ENCODE measurements at places on chromosomes 1 and 21.

GRCh38 chr1:208601561-208601960, 357.4 kb upstream of the PLXNA2 start:
- DNase-seq: no peak

DNA sequence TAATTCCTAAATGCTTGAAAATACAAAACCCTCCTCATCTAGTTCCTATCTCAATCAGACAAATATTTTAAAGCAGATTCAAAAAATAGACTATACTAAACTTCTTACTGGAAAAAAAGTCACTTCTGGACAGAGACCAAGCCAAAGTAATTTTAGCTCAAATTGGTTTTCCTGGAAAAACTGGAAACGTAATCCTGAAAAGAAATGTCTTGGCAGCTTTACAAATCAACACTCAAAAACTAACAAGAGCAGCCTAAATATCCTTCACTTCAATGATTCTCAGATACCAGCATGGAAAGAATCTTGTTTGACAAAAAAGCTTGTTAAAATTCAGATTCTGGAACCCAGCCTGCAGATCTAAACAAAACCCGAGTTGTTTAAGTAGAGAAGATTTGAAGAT, 9.1 kb upstream of the GPR88 start:
- DNase-seq: no peak

DNA sequence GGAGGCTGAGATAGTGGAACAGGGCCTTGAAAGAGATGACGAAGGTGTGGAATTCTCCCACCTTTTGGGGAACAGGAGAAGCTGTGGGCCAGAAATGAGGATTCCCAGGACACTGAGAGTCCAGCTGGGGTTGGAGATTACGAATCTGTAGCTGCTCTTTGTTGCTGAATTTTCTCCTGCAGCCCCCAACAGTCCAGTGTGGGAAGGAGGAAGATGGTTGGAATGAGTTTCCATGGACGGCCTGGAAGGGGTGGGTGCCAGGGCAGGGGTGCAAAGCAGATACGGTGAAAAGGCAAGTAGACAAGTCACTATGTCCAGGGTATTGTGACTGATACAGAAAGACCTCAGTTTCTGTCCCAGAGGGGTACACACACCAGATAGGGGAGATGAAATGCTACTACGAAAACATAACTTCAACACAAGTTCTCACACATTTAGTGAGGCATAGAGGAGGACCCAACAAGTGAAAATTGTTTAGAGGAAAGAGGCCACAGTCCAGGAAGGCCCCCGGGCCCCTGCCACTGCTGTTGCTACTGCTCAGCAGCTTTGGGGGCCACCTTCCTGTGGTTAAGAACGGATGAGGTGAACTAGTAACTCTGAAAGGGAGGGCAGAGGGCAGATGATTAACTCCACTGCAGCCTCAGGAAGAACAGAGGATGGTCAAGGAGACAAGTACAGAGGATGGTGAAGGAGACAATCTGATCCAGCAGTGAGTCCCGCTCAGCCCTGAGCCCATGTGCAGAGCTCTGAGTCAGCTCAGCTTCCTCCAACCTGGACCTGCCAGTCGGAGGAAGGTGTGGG, 7.3 kb downstream of the CD244 start:
- DNase-seq: no peak

- DNase-seq: no peak
Measured at GRCh38 chr21:16211339-16212303, 481.8 kb downstream of the USP25 start.

GRCh38 chr1:66278260-66279021, 255.5 kb upstream of the SGIP1 start:
- no peak for DNase-seq

DNA sequence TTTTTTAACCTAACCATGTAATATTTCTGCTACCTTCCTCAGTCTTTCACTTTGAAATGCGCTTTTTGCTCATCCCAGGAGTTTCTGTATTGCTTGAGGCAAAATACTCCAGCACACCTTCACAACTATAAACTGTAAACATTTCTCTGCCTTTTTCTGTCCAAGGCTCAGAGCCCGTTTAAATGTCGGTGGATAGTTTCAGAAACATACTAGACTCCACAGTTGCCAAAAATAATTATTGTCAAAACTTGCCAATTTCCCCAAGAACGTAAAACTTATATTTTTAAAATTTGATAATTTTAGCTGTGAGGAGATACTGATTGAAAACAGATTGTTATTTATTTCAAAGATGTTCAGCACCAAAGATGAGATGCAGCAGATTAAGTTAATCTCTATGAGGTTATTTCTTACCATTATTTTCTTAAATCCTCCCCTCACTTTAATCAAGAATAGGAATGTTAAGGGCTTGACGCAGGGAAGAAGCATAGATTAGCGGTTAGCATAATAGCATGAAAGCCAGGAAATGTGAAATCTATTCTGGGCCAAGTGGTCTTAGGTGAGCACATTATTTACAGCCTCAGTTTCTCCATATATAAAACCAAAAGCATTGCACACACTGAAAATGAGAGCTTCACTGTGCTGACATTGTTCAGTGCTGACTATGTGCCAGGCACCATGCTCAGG, 91.5 kb upstream of the ESRRG start:
- no peak for DNase-seq

GRCh38 chr1:185208626-185209180, 51.7 kb downstream of the SWT1 start:
- DNase-seq: no peak

GRCh38 chr1:101142244-101142643, 94.6 kb upstream of the S1PR1 start:
- no peak for DNase-seq

DNA sequence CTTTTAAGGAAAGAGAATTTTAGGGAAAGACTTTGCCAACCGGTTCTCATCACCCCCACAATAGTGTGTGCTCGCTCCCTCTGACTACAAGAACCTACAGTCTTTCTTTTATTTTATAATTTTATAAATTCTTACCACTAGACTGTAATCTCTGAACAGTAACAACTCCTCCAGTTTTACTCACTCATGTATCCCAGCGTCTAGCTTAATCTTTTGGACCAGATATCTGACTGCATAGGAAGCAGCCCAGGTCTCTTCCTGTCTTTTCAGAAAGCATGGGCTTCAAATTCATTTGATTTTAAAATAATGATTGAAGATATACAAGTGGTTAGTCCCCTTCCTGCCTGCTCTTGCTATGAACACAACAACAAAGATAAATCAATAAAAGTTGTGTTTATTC, 19.0 kb upstream of the DUSP10 start:
- DNase-seq: no peak

DNA sequence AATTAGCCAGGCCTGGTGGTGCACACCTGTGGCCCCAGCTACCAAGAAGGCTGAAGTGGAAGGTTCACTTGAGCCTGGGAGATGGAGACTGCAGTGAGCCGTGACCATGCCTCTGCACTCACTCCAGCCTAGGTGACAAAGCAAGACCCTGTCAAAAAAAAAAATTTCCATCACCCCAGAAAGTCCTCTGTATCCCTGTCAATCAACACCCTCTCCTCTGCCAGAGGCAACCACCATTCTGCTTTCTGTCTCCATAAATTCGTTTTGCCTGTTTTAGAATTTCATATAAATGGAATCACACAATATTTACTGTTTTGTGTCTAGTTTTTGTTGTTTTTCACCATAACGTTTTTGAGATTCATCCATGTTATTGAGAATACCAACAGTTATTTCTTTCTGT, 141.6 kb upstream of the SLC45A1 start:
- DNase-seq: no peak

- DNase-seq: no peak
Measured at GRCh38 chr1:64182207-64182606, 21.2 kb upstream of the UBE2U start.

DNA sequence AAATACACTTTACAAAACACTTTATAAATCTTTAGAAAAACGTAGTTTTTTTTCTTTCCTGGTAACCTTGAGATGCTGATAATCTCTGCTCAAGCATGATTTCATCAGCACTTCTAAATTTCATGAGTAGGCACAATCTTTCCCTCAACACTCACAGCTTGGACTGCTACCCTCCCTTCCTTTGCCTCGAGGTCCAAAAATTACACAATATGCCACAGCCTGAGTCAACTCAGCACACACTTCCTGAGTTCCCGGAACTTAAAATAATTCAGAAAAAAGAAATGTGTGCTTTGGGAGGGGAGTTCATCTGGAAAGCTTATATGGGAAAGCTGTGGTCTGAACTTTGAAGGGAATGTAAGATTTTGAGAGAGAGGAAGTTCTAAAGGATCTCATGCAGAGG, 5.9 kb downstream of the CLCA2 start:
- peak; percentile 45 for DNase-seq

- DNase-seq: no peak
Measured at GRCh38 chr1:7610106-7610731, 160.9 kb upstream of the VAMP3 start.

- peak; percentile 94 for DNase-seq
Measured at GRCh38 chr1:37995751-37996345, 6.0 kb upstream of the SF3A3 start.

GRCh38 chr1:46148318-46148717, 15.9 kb upstream of the PIK3R3 start:
- DNase-seq: no peak

DNA sequence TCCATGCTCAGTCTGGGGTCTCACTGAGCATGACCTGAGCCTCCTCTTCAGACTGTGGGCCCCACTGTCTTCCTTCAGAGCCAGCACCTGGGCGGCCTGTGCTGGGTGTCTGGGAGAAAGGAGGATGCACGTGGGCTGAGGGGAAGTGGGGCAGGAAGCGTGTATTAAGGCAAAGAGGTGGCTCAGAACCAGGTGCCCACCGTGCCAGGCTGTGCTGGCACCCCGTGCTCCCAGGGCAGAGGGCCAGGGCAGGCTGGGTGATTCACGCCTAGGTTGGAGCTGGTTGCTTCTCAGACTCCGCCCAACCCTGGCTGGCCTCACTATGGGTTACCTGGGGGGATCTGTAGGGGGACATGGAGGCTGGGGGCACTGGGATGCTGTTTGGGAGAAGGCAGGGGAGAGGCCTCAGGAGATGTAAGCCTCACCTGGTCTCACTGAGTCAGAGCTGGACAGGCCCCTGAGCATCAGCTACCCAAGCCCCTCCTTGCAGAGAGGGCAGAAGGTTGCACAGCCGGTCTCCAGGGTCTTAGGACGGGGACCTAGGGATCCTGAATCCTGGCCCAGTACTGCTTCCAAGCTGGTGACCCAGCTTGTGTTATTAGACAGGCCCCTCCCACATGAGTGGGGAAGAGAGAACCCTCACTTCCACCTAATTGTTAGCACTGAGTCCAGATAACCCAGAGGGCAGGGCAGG, 18.6 kb upstream of the PADI1 start:
- no peak for DNase-seq

GRCh38 chr1:39091845-39092645, 65.9 kb downstream of the NDUFS5 start:
- peak; percentile 78 for DNase-seq

- no peak for DNase-seq
Measured at GRCh38 chr1:9573723-9574122, 15.0 kb upstream of the TMEM201 start.

DNA sequence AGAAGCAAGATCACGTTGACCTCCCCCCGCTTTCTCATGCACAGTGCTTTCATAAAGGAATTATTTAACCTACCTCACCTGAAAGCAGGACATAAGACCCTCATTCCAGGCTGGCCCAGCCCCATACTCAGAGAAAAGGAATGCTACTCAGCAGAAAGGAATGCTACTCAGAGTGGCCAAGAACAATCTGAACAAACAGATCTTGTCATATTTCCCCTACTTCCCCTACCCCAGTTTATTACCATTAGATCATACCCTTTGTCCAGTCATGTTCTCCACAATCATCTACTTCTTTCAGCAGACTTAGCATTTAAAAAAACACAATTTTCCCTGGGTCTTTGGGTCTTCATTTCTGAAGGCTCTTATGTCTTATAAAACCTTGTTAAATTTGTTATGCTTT, 89.8 kb downstream of the SLC16A1 start:
- no peak for DNase-seq

- no peak for DNase-seq
Measured at GRCh38 chr1:21295002-21295401, 4.7 kb upstream of the ECE1 start.

DNA sequence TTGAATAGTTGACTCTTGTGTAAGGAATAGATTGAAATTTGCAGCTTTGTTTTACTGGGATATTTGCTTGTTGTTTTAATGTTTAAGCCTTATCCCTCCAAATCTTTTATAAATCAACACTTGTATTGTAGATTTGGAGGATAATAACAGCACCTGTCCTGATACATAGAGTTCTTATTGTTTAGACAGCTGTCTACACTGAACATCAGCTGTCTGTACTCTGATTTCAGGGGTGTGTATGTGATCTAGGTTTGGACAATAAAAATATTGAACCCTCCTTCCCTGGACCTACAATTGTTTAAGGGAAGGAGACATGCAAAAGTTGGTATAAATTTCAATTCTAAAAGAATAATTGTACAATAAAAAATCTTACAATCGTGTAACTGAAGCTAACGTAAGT, 48.3 kb upstream of the DPH5 start:
- DNase-seq: no peak

GRCh38 chr1:184893695-184894094, 80.6 kb downstream of the NIBAN1 start:
- no peak for DNase-seq

DNA sequence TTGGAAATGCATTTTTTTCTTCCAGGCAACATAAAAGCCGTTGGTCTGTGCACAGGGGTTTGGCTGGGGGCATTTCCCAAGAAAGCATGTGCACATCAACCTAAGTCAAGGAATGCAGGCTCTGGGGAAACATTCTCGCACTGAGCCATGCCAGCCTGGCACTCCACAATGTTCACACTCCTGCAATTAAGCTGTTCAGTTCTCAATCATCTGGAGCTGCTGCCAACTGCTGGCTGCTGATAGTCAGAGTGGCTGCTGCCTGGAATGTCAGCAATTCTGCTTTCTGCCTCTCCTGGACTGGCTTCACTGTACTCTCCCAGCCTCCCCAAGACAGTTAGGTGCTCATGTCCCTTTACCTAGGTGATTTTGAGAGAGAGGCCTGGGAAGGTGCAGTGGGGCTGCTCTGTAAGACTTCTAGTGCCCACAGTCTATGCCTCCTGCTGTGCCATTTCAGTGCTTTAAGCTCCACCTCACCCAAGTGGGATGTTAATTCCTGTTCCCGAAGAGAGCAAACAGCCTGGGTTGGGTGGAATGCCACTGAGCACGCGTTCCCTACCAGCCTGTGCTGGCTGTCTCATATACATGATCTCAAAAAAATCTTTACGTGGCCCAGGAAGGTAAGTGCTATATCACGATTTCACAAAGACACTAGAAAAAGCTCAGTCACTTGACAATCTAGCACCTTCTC, 131.7 kb downstream of the BRINP2 start:
- DNase-seq: no peak

- no peak for DNase-seq
Measured at GRCh38 chr21:45295576-45296365, 8.1 kb upstream of the POFUT2 start.

GRCh38 chr21:45811136-45811535, 167.6 kb downstream of the PCBP3 start:
- DNase-seq: no peak

DNA sequence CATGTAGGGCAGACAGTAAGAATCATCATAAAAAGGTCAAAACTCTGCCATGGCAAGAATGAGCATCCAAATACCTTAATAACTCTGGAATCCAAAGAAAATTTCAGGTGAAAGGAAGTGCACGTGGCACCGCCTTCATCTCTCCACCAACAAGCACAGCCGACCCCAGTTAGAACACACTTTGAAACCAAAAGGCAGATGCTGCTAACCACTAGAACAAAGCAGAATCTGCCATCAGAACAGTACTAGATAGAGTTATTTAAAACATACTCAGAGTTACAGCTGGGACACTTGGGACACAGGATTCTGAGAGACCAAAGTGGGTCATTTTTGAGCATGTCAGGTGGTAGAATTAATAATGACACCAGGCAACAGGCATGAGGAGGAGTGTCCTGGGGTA, 106.7 kb upstream of the SOD1 start:
- DNase-seq: no peak

GRCh38 chr1:200895443-200895789, 716 bp downstream of the INAVA start:
- no peak for DNase-seq
